NCI-H1417 (cell line): ENCODE measurements at places on chromosomes 2 and 18.
A peak's percentile ranks its signal among the peaks of the same experiment; 100 is the strongest.

- DNase-seq = no peak
These were observed 59.5 kb downstream of the SH3RF3 start for GRCh38 chr2:109188496-109188890.

DNA sequence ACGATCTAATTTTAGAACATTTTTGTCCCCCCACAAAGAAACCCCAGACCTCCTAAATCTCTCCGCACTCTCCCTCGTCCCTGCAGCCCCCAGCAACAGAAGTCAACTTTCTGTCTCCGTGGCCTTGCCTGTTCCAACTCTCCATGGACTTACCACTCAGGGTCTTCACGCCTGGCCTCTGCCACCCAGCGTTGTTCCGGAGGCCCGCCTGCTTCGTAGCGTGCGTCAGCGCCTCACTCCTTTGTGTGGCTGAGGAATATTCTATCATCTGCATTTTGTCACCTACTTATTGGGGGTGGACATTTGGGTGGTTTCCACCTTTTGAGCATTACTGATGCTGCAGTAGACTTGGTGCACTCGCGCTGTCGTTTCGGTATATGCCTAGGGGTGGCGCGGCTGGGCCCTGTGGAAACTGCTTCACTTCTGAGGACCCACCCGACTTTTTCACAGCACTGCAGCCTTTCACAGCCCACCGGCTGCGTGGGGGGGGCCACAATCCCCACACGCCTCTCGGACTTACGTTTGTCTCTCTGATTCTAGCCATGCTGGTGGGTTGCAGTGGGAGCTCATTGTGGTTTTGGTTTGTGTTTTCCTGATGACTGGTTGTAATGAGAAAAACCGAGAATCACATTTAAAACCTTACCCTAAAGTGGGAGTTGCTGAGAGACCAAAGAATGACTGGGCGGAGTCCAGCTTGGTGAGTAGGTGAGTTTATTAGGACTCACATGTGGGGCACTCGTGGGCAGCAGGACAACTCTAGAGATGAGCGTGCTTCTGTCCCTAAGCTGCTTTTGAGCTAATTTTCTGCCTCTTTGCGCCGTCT lies 1.4 kb upstream of the HSBP1L1 start:
- DNase-seq = no peak

GRCh38 chr2:204574486-204574885 lies 29.2 kb downstream of the PARD3B start:
- no peak for DNase-seq

GRCh38 chr2:147327613-147328012 lies 517.2 kb upstream of the ACVR2A start:
- DNase-seq = no peak

DNA sequence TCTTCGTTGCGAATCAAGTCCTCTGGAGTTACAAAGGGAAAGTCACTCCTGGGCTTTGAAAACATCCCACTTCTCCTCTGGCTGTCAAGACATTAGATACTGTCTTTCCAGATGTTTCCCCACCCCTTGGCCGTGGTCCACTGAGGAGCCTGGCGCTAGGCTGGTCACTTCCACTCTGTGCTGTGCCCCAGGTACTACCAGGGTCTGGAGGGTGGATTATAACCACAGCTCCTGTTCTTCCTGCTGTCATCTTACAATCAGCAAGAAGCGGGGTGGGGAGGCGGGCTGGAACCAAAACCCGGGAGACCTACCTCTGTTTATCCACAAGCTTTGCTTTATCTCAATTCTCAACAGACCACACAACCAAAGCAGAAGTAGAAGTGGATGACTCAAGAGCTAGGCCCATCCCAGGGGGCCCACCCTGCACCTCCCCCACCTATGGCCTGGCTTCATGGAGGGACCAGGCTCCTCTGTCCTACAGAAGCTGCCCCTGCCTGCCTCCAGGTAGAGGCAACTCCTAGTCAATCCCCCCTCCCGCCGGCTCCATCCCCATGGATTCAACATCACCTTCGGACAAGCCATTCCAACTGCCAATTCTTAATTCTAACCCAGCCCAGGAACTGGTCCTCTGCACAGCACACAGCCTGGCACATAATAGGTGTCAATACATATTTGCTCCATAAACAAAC lies 17.8 kb downstream of the SMAD7 start:
- DNase-seq = no peak

DNA sequence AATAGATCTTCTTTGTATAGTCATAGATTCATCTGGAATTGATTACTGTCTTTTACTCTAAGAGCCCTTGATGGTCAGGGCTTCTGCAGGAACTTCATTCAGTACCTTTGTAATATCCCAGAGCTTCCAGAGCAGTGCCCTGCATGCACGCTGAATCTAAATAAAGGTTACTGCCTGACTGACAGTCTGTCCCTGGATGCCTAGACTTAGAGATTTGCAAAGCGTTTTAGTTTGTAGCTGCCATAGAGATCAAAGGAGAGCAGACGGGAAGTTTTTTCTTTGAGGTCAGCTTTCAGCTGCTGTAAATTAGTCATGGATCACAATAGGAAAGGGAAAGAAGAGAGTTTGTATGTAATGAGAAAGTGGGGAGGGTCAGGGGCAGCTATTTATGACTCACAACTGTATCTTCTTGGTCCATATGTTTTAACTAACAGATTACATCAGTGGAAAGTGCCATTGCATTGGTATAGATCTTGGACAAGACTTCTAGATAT lies 45.2 kb upstream of the NYAP2 start:
- DNase-seq = no peak

DNA sequence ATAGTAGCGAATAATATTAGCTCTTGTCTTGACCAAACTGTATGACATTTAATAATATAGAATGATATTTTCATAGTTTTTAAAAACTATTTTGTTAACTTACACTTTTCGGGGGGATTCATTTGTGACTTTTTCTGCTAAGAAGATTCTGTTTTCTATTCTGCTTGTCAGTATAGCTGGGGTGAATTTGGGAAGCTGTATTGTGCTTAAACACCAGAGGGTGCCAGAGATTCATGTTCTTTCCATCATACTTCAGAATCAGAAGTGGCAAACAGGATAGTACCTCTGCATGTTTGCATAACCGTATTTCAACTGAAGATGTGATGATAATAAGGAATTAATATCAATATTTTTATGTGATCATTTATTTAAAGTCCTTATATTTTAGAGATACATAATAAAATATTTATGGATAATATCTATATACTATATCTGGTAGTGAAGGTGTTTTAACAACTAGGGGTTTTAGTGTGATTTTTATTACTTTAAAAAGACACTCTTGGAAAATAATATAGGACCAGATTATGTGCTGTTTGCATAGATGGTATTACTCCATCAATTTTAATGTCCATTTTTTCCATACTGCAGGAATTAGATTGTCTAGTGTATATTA lies 81.0 kb downstream of the TAF4B start:
- DNase-seq = peak; percentile 15

DNA sequence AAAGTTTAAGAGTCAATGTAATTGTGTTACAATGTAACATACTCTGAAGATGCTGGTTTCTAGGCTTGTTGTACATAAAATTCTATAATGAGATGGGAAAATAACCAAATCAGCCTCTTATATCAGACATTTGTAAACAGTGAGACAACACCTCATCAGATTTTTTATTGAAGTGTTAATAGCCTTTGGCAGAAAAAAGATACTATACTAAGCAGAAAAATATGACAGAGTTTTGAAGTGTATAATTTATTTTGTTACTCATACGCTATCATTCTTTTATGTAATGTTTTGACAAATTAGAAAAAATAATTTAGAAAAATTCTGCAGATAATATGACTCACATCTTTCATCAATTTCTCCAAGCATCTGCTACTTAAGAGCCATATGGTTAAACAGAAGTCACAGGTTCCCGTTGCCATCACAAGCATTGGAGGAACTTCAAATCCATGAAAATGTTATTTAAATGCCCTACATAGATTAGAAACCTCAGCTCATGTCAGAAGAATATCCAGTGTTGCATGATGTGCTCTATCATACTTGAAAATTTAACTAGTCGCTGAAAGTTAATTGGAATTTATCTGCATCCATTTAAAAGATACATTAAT lies 535.4 kb downstream of the LRP1B start:
- no peak for DNase-seq
